ENCODE measurements at places on chromosomes 1 and 21.

DNA sequence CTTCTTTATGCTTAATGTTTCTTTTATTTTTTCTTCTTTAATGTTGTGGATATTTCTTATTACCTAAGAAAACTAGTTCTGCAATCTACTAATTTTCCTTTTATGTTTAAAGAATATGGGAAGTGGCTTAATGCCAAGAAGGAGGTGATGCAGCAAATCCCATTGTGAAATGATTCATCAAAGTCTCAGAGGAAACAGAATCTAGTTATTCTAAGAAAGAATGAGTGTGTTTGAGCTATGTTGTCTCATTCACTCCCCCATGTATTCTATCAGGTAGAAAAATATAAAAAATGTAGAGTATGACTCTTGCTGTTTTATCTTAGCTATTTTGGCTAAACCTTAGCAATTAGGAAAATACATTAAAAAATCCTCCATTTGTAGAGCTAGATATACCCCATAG lies 659.9 kb upstream of the RGS18 start:
- DNase-seq: no peak

- no peak for DNase-seq
Measured at GRCh38 chr1:201945157-201945556, 1.2 kb downstream of the LMOD1 start.

DNA sequence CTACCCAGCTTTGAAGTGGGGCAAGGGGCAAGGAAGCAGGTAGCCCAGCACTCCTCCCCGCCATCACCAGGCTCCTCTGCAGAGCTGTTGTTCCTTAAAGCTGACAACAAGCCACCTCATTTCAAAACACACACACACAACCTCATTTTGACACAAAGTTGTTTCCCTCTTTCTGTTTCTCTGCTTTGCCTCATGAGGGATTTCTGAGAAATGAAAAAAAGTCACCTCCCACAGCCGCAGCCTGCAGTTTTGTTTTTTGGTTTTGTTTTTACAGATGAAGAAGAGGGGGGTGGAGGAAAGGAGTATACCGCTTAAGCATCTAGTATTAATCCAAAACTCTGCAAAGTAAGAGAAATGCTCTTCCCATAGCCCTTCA lies 12.1 kb downstream of the MCL1 start:
- peak; percentile 34 for DNase-seq

GRCh38 chr1:210296682-210297081 lies 32.0 kb upstream of the HHAT start:
- no peak for DNase-seq

- no peak for DNase-seq
Measured at GRCh38 chr1:241485554-241485992, 34.0 kb downstream of the FH start.

GRCh38 chr21:38823737-38824123 lies 18.0 kb downstream of the ETS2 start:
- DNase-seq: no peak

DNA sequence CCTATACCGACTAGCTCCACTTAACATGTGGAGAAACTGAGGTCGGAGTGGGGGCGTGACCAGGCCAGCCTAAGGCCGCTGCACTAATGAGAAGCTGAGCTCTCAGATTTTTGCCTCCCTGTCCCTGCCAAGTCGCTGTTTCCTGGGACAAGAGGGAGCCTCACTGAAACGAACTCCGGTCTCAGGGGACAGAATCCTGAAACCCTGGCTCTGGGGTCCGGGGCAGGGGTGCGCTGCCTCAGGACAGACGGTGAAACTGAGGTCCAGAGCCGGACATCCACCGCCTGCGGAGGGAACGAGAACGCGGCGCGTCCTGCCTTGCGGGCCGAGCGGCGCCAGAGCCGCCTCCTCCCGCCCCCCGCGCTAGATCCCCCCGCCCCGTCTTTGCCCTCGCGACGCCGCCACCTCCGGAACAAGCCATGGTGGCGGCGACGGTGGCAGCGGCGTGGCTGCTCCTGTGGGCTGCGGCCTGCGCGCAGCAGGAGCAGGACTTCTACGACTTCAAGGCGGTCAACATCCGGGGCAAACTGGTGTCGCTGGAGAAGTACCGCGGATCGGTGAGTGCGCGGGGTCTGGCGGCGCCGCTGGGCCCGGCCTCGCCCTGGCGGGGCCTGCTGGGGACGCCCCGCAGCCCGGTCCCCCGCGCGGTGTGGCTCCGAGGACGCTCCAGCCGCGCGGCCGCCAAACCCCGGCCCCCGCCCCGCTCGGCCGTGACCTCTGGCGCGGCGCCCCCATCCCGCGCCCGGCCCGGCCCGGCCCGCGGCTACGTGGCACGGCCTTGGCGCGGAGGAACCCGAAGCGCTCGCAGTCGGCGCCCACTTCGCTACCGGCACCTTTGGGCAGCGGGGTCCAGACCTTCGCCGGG lies at the start of gene GPX7:
Gene GPX7 (plus strand): TSS at position 381 of the 865 bp plus-strand sequence. CDS start 39 bp downstream, at position 420.
- peak; percentile 8 for DNase-seq

DNA sequence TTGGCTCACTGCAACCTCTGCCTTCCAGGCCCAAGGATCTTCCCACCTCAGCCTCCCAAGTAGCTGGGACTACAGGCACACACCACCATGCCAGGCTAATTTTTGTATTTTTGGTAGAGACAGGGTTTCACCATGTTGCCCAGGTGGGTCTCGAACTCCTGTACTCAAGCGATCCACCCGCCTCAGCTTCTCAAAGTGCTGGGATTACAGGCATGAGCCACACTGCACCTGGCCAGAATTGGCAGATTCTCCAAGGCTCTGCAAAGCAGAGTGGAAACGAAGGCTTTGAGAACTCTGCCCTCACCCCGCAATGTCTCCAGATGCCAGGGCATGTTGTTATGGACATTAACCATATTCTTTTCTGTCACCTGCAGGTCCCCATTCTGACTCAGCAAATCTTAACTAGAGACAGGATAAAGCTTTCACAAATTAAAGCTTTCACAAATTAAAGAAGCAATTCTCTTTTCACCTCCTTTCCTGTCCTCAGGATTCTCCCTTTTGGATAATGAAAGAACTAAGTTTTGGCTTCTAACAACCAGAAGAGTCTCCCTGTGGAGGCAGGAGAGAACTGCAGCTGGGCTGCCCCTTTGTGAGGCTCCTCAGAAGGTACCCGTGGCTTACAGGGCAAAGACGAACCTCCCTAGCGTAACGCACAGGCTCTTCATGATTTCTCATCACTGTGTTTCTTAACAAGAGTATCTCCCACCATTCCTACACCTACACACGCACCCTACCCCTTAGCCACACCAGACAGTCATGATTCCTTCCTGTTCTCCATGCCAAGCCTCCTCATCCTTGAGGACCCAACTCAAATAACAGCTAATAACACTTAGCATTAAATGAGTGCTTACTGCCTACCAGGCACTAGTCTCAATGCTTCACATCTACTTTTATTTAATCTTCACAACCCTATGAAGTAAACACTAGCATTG lies 29.8 kb downstream of the GPA33 start:
- DNase-seq: no peak

DNA sequence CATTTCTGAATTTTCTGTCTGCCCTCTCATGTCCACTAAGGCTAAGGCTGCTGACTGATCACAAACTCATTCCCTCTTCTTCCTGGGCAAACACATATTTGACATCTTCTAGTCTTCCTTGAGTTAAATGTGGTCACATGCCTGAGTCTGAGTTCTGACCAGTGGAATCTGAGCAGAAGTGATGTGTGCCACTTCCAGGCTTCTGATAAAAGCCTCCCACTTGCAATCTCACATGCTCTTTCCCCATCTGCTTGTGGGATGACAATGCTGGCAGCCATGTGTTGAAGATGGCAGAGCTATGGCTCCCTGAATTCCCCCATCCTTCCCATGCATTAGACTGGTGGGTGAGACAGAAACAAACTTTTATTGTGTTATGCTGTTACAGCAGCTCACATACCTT lies 149.9 kb upstream of the ZNF648 start:
- no peak for DNase-seq

DNA sequence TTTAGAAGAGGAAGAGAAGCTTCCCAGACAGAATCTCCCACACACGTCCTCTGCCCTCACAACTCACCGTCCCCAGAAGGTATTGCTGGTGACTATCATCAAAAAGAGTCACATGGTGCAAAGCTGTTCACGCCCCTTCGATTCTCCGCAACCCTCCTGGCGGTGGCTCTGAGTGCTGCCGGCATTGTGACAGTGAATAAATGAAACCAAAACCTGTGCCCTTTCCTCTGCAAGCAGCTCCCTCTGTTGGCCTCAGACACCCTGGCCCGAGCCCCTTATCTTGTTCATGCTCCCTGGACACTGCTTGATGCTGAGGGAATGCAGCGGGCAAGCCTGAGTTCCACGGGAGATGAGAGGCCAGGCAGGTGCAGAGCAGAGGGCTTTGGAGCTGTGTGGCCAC lies 510.3 kb downstream of the NPHP4 start:
- no peak for DNase-seq

- no peak for DNase-seq
Measured at GRCh38 chr1:1613509-1614082, 1.7 kb upstream of the MIB2 start.
